ENCODE measurements at places on chromosomes 1 and 21.

- no peak overlapping the region for H3K4me3 ChIP-seq
- DNase-seq = no peak
- no peaks in the 10 kb centered on the region for H3K36me3 ChIP-seq
- no peaks in the 10 kb centered on the region for H3K4me1 ChIP-seq
- no peaks in the 10 kb centered on the region for H3K27me3 ChIP-seq
Measured at GRCh38 chr1:183155939-183156338, 30.1 kb upstream of the LAMC2 start.

DNA sequence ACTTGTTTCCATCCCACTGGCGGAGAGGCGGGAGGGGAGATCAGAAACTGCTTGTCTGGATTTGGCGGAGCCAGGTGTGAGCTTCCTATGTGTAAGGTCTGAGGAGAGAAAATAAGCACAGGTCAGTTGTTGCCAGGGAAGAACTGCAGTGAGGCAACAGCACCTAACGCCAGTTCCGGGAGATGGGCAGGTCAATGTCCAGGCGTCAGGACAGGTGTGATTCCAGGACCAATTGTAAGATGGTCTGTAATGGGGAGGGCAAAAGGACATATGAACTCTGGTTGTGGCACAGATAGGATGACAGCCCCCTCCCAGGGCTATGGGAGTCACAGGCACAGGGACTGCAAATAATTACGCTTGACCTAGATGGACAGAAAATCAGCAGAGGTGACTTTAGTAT is 9.6 kb upstream of the KCNE1 start:
- H3K4me1 ChIP-seq = peaks cover 13% of the 10 kb centered on the region
- no peak for DNase-seq
- H3K36me3 ChIP-seq = peaks cover 20% of the 10 kb centered on the region
- H3K4me3 ChIP-seq = no peak overlapping the region
- no peak overlapping the region for H3K27ac ChIP-seq

- no peaks in the 10 kb centered on the region for H3K36me3 ChIP-seq
- peaks cover 6% of the 10 kb centered on the region for H3K4me1 ChIP-seq
- no peak for DNase-seq
- H3K27ac ChIP-seq = no peak overlapping the region
- no peak overlapping the region for H3K4me3 ChIP-seq
- no peaks in the 10 kb centered on the region for H3K27me3 ChIP-seq
Measured at GRCh38 chr21:31665397-31665796, 5.9 kb downstream of the SOD1 start.

GRCh38 chr1:42924851-42925760 is 33.6 kb downstream of the SLC2A1 start:
- H3K4me1 ChIP-seq = peaks cover 4% of the 10 kb centered on the region
- H3K27ac ChIP-seq = peak overlapping the region; percentile 71
- no peak for DNase-seq
- H3K36me3 ChIP-seq = no peaks in the 10 kb centered on the region
- H3K4me3 ChIP-seq = peak overlapping the region; percentile 56

DNA sequence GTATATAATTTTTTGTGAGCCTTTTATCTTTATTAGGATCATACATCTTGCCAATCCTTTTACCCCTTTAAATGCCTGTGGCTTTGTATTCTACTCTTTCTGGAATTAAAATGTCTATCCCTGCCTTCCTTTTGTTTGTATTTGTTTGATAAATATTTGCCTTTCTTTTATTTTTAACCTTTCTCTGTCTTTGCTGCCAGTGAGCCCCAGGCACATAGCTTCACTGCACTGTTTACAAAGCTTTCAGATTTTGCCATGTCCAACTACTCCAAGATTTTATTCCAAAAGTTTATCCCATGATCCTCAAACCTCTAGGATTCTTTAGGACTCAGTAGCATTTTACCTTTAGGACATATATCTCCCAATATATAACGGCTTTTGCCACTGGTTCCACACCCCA is 281.2 kb downstream of the PAPPA2 start:
- no peak overlapping the region for H3K27ac ChIP-seq
- H3K36me3 ChIP-seq = no peaks in the 10 kb centered on the region
- no peak for DNase-seq
- no peaks in the 10 kb centered on the region for H3K4me1 ChIP-seq
- no peaks in the 10 kb centered on the region for H3K27me3 ChIP-seq

DNA sequence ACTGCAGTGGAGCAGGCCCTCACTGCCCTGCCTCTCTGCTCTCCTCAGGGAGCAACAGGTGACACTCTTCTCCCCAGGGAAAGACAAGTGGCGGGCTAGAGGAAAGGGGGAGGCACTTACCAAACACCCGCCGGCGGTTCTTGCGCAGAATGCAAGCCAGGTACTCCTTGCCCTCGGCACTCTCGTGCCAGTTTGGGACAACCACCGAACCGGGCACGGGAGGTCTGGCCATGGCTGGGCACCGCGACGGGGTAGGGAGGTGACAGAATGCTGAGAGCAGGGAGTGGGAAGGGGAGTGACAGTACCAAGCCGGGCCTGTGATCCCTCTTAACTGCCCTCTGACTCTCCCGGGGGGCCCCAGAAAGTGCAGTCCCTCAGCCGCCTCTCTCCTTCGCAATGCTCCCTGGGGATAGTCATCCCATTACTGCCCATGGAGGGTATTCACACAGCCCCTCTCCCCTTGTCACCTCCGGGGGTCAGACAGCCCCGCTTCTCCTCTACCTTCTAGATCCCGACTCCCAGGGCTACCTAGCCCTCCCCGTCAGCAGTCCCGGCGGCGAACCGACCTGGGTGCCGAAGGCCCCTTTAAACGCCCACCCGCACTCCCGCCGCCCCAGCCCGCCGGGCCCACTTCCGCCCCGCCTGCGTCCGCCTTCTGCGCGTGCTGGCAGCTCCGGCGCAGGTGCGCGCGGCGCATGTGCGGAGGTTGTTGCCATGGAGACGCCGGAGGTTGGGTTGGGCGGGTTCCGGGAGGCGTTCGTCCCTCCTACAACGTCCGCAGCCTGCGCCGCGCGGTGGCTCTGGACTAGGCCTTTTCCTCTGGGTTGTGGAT is at the start of gene CPLANE2:
CPLANE2 (minus strand) TSS at position 673 of the 832 bp plus-strand sequence; CDS start at position 232, 441 bp downstream.
- H3K4me3 ChIP-seq = peak within 1 kb of the TSS; percentile 63
- H3K27me3 ChIP-seq = no peaks in the 10 kb centered on the region
- H3K4me1 ChIP-seq = peaks cover 15% of the 10 kb centered on the region
- no peaks in the 10 kb centered on the region for H3K36me3 ChIP-seq
- peak within 1 kb of the TSS; percentile 92 for H3K27ac ChIP-seq

DNA sequence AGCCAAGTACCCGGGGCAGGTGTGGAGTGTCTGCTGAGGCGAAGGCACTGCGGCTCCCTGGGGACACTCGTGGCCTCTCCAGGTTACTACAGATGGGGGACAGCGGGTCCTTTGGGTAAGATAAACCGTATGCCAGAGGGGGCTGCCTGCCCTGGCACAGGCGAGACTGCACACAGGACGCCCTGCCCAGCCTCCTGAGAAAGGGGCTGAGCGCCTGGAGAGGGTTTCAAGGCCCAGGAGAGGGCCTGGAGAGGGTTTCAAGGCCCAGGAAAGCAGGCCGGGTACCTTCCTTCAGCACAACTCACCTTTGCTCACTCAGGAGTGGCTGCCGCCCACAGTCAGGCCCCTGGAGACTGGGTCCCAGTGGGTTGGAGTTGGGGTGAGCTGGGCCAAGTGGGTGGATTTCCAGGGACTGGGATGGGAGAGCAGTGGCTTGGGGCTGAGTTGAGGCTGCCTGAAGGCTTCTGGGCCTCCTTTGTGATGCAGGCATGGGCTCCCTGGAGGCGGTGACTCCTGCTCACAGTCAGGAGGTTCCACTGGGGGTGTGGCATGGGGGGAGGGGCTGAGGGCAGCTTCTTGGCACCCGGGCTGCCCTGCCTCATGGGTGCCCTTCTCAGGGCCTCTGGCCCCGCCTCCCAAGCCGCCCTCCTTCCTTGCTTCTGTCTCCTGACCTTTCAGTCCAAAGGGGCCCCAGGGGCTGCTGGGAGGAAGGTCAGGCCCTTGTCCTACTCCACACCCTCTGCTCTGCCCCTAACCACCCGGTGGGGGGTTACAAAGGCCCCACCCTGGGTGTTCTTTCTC is at the start of gene MMEL1:
MMEL1 (minus strand) TSS at position 456 of the 801 bp plus-strand sequence. CDS start 3,532 bp downstream, outside the sequence.
- no peaks in the 10 kb centered on the region for H3K36me3 ChIP-seq
- H3K4me3 ChIP-seq = no peak within 1 kb of the TSS
- H3K27ac ChIP-seq = no peak within 1 kb of the TSS

- H3K27me3 ChIP-seq = no peaks in the 10 kb centered on the region
- H3K4me1 ChIP-seq = no peaks in the 10 kb centered on the region
- no peak overlapping the region for H3K4me3 ChIP-seq
- H3K36me3 ChIP-seq = no peaks in the 10 kb centered on the region
Measured at GRCh38 chr1:169060043-169060722, 46.3 kb upstream of the ATP1B1 start.

- H3K36me3 ChIP-seq = no peaks in the 10 kb centered on the region
- DNase-seq = no peak
- no peak overlapping the region for H3K27ac ChIP-seq
- no peaks in the 10 kb centered on the region for H3K27me3 ChIP-seq
Measured at GRCh38 chr1:38477811-38478210, 381.8 kb downstream of the RRAGC start.

DNA sequence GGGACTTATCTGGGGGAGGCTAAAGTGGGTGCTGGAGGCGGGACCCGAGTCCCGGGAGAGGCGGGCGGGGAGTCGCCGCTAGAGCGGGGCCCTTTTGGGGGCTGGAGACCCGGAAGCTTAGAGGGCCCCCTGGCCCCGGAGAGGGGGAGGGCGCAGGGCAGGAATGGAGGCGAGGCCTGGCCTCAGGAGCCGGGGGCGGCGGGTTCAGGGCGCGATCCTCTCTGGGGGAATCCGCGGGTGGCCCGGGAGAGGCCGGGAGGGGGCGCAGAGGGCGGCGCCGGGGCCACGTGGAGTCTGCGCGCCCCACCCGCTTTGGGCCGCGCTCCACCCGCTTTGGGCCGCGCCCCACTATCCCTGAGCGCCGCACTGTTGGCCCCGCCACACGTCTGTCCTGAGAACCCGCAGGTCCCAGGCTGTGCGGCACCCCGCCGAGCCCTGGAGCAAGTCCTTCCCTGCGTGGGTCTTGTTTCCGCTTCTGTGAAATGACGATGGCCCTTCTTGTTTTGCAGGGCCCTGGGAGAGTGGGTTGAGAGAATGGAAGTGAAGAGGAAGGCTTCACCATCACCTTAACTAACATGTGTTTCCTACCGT is 84.4 kb downstream of the NKAIN1 start:
- H3K27me3 ChIP-seq = no peaks in the 10 kb centered on the region
- H3K36me3 ChIP-seq = no peaks in the 10 kb centered on the region
- no peak for DNase-seq
- peak overlapping the region; percentile 67 for H3K4me3 ChIP-seq
- peaks cover 2% of the 10 kb centered on the region for H3K4me1 ChIP-seq
- H3K27ac ChIP-seq = peak overlapping the region; percentile 87

DNA sequence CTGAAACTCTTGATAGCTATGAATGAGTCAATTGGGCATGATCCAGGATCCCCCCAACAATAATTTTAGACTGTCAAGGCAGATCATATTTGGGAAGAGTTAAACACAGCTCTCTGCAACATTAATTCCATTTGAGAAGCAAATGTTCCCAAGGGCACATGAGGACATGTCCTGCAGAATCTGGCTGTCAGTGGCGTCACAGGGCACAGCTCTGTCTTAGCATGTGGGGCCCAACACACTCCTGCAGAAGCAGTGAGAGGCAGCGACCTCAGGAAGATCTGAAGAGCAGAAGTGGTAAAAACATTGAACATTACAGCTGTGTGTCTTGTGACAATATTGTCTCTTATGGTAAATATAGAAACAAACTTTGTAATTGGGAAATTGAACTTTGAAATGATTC is 197.1 kb upstream of the PBX1 start:
- no peaks in the 10 kb centered on the region for H3K27me3 ChIP-seq
- DNase-seq = no peak
- no peaks in the 10 kb centered on the region for H3K4me1 ChIP-seq
- no peak overlapping the region for H3K4me3 ChIP-seq
- no peaks in the 10 kb centered on the region for H3K36me3 ChIP-seq

DNA sequence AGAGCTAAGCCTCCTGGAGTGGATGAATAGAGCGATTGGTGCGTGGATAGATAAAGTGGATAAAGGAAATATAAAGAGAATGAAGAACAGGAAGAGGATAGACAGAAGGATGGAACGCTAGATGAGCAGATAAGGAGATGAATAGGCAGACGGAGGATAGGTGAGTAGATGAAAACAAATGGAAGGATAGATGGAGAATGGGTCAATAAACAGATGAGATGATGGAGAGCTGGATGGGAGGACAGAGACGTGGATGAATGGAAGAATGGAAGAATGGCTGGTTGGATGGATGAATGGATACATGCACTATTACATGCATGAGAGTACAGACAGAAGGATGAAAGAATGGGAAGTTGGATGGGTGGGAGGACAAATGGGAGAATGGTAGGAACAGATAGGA is 35.2 kb upstream of the EDN2 start:
- no peak overlapping the region for H3K4me3 ChIP-seq
- H3K27ac ChIP-seq = no peak overlapping the region
- no peaks in the 10 kb centered on the region for H3K27me3 ChIP-seq
- no peaks in the 10 kb centered on the region for H3K36me3 ChIP-seq
- peaks cover 10% of the 10 kb centered on the region for H3K4me1 ChIP-seq

GRCh38 chr1:23909412-23909811 is 3.8 kb downstream of the CNR2 start:
- no peaks in the 10 kb centered on the region for H3K27me3 ChIP-seq
- H3K27ac ChIP-seq = no peak overlapping the region
- H3K4me1 ChIP-seq = no peaks in the 10 kb centered on the region

GRCh38 chr1:36525166-36525565 is 42.5 kb upstream of the CSF3R start:
- H3K27me3 ChIP-seq = no peaks in the 10 kb centered on the region
- no peak overlapping the region for H3K4me3 ChIP-seq
- no peaks in the 10 kb centered on the region for H3K36me3 ChIP-seq
- no peaks in the 10 kb centered on the region for H3K4me1 ChIP-seq
- DNase-seq = no peak

GRCh38 chr1:199242147-199242546 is 603.3 kb downstream of the PTPRC start:
- no peaks in the 10 kb centered on the region for H3K36me3 ChIP-seq
- DNase-seq = no peak
- no peaks in the 10 kb centered on the region for H3K27me3 ChIP-seq
- H3K27ac ChIP-seq = no peak overlapping the region

GRCh38 chr1:56583957-56584468 is 4.7 kb upstream of the PLPP3 start:
- H3K27ac ChIP-seq = no peak overlapping the region
- H3K27me3 ChIP-seq = no peaks in the 10 kb centered on the region
- peaks cover 19% of the 10 kb centered on the region for H3K4me1 ChIP-seq
- no peaks in the 10 kb centered on the region for H3K36me3 ChIP-seq
- no peak overlapping the region for H3K4me3 ChIP-seq

- no peak for DNase-seq
- peaks cover 12% of the 10 kb centered on the region for H3K4me1 ChIP-seq
- H3K36me3 ChIP-seq = no peaks in the 10 kb centered on the region
- no peaks in the 10 kb centered on the region for H3K27me3 ChIP-seq
Measured at GRCh38 chr1:225508538-225509375, 80.9 kb upstream of the LBR start.

- peak within 1 kb of the TSS; percentile 43 for H3K4me3 ChIP-seq
- H3K36me3 ChIP-seq = no peaks in the 10 kb centered on the region
- H3K27ac ChIP-seq = peak within 1 kb of the TSS; percentile 76
- peak; percentile 84 for DNase-seq
Measured at GRCh38 chr1:11654137-11654938, at the start of the genes FBXO2 and FBXO44. TSS of gene FBXO2 (minus strand) at chr1:11654429. CDS start at chr1:11654340, 89 bp downstream. TSS of gene FBXO44 (plus strand) at chr1:11654877. CDS start at chr1:11655836, 959 bp downstream.

- no peaks in the 10 kb centered on the region for H3K36me3 ChIP-seq
- H3K4me3 ChIP-seq = no peak overlapping the region
- H3K4me1 ChIP-seq = no peaks in the 10 kb centered on the region
- H3K27ac ChIP-seq = peak overlapping the region; percentile 7
Measured at GRCh38 chr1:59696421-59697115, 118.2 kb upstream of the HOOK1 start.

GRCh38 chr1:106880226-106880625 is 176.2 kb upstream of the PRMT6 start:
- no peaks in the 10 kb centered on the region for H3K4me1 ChIP-seq
- no peak overlapping the region for H3K27ac ChIP-seq
- H3K4me3 ChIP-seq = no peak overlapping the region

Data from pancreas (tissue), 10 donors.